ENCODE measurements at places on chromosomes 16 and 17.

DNA sequence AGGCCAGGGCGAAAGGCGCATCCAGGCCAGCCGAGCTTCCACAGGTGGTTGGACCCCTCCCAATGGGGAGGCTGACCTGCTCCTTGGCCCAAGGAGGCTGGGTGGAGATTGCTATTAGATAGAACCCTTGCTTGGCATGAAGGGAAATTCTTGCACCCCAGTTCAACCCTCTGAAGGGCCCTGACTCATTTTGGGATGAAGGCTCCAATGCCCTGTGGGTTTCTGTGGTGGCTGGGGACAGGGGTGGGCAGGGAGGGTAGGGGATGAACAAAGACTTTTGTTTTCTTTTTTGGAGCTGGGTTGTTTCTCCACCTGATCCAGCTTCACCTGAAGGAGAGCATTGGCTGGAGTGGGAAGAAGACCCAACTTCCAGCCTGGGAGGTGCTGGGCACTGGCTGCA is 16.7 kb upstream of the TBX21 start:
- no peak for DNase-seq

DNA sequence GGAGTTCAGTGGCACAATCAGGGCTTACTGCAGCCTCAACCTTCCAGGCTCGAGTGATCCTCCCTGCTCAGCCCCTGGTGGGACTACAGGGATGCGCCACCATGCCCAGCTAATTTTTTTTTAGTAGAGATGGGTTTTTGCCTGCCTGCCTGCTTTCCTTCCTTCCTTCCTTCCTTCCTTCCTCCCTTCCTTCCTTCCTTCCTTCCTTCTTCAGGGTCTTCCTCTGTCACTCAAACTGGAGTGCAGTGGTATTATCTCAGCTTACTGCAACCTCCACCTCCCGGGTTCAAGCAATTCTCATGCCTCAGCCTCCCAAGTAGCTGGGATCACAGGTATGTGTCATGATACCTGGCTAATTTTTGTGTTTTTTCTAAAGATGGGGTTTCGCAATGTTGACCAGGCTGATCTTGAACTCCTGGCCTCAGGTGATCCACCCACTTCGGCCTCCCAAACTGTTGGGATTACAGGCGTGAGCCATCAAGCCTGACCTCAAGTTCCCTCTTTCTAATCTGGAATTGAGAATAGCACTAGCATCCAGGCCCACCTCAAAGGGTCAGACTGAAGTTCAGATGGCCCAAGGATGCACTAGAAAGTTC is 45.3 kb downstream of the PRAC1 start:
- no peak for DNase-seq

GRCh38 chr16:86377251-86378022 is 132.9 kb upstream of the FOXF1 start:
- DNase-seq = no peak

DNA sequence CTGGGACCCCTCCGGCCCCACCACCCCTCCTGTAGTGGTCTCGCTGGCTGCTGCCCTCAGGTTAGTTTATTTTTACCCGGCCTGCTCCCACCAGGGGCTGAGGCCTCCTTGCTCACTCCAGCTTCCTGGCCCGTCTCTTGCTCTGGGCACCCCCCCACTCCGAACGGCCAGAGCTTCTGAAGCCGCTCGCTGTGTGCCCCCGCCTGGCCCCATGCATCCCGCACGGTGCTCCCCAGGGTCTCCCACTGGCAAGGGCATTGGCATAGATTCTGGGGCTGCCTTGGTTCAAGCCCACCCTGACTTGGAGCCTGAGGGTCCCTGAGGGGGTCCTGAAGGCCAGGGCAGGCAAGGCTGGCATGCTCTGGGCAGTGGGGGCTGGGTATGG is 186.4 kb downstream of the SEC14L1 start:
- no peak for DNase-seq

GRCh38 chr16:12311877-12312276 is 335.3 kb downstream of the SNX29 start:
- no peak for DNase-seq

- no peak for DNase-seq
Measured at GRCh38 chr16:11140098-11140375, 116.0 kb downstream of the SOCS1 start.
